Stimulated activated CD4-positive, alpha-beta T cell treated with anti-CD3 and anti-CD28 coated beads, TNF-alpha, amount 100 ng/mL, for 48 hours (primary cell): ENCODE measurements at places on chromosomes 16 and 17.

DNA sequence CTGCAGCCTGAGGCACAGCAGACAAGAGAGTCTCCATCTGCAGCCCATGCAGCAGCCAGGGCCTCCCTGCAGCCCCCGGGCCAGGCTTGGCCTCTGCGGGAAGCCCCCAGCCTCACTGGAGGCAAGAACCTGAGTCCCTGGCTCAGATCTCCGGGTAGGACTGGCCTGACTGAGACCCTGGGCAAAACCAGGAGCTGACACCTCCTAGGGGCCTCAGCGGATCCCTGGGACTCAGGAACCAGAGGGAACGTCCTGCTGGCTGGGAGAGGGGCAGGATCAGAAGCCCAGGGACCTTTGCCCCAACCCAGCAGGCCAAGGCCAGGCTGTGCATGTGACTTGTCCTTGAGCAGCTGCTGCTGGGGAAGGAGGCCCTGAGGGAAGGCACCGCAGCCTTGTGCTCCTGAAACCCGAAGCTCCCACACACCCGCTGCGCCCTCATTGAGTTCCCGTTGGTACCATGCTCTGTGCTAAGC is 1.7 kb upstream of the PRSS21 start:
- DNase-seq = no peak

- no peak for DNase-seq
Observed at GRCh38 chr17:8285270-8286181, 2.9 kb upstream of the RANGRF start.

DNA sequence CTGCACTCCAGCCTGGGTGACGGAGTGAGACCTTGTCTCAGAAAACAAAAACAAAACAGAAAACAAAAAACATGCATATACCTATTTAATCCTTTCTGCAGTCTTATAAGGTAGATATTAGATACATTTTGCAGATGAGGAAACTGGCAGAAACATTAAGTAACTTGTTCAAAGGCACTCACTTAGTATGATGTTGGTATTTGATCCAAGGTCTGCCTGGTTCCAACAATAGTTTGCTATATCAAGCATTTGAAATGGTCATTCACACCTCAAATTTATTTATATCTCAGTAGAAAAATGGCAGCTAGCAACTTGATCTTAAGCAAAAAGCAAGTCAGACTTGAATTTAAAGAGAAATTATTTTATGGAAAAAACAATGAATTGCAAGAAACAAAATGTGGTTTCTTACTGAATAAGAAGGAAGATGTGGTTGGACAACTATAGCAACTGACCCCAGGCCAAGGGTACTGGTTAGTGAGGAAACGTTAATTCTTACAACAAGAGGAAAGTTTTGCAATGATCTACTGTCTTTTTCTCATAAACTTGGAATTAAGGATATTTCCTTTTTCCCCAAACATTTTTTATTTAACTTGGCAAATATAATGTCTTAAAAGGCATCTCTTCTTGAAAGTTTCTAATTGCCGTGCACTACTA is 19.7 kb downstream of the DHRS7B start:
- DNase-seq = no peak

GRCh38 chr17:74297941-74298340 is 23.9 kb downstream of the DNAI2 start:
- DNase-seq = no peak

DNA sequence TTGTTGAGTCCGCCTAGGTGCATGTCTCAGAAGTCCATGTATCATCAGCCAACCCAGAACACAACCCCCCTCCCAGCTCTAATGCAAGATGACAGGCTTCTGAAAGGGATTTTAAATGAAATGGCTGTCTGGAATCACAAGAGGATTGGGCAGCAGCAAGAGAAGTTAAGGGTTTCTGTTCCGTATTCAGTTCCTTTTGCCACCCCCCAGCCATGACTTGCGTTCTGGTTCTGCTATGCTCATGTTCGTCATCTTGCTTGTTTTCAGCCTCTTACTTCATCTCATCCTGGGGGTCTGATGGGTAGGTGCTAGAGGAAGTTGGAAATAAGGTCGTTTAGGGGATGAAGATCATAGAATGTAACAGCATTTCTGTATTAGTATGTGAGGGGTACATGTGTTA is 12.0 kb downstream of the MINK1 start:
- DNase-seq = no peak

DNA sequence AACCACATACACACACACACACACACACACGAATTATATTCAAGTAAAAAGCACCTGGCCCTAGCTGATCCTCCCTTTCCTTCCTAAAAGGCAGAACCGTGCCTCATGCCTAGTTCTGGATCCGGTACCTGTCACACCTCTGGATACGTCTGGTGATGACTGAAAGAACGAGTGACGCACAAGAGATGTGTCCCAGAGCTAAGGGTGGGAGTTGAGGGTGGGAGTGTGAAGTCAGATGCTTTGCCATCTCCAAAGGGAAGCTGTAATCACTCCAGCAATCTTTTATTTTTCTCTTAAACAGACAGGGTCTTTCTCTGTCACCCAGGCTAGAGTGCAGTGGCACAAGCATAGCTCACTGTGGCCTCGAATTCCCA is 26.5 kb upstream of the GSG1L start:
- DNase-seq = no peak

DNA sequence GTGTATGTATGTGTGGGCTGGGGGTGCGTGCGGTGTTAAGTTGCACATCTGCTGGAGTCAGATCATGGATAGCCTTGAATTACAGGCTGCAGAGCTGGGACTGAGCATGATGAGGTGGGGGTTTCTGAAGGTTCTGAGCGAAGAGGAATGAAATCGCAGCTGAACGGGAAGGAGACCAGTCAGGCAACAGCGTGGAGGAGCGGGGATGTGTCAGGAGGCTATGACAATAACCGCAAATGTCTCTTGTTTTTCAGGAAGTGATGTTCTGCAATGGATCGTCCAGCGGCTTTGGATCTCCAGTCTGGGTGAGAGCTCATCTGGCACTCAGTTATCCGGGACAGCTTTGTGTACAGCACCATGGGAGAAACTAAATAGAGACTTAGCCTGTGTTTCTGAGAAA is 20.9 kb downstream of the RGS9 start:
- DNase-seq = no peak

GRCh38 chr16:4411684-4412083 is 4.7 kb downstream of the CORO7 start:
- DNase-seq = no peak

DNA sequence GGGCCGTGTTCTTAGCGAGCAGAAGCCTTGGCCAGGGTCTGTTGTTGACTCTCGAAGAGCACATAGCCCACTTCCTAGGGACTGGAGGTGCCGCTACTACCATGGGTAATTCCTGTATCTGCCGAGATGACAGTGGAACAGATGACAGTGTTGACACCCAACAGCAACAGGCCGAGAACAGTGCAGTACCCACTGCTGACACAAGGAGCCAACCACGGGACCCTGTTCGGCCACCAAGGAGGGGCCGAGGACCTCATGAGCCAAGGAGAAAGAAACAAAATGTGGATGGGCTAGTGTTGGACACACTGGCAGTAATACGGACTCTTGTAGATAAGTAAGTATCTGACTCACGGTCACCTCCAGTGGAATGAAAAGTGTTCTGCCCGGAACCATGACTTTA is 18.5 kb downstream of the RSPRY1 start:
- DNase-seq = no peak
